Skin of body (tissue), 3 donors: ENCODE measurements at places on chromosomes 11 and 22. TPM values are rescaled to one million over a fixed set of nuclear protein-coding genes. Genes with fewer than 3 reads are reported as not detected.
A peak's percentile ranks its signal among the peaks of the same experiment; 100 is the strongest.

OR5A1 gene
- not detected for total RNA-seq

CATSPERZ gene
- 0.39 TPM for total RNA-seq

OR6A2 gene
- total RNA-seq = 0.20 TPM

PLAAT5 gene
- total RNA-seq = 8.2 TPM

CRYBA4 gene
- not detected for total RNA-seq

DCDC1 gene
- 0.89 TPM for total RNA-seq

GRCh38 chr11:27414644-27415043, 51.6 kb upstream of the CCDC34 start:
- no peak for DNase-seq

- DNase-seq = no peak
Observed at GRCh38 chr11:42462558-42463310, 849.1 kb upstream of the API5 start.

- no peak for DNase-seq
Observed at GRCh38 chr11:19838994-19839768, 126.5 kb downstream of the NAV2 start.

GRCh38 chr11:63745304-63746170, 23.0 kb downstream of the ZFTA start:
- DNase-seq = no peak

DNA sequence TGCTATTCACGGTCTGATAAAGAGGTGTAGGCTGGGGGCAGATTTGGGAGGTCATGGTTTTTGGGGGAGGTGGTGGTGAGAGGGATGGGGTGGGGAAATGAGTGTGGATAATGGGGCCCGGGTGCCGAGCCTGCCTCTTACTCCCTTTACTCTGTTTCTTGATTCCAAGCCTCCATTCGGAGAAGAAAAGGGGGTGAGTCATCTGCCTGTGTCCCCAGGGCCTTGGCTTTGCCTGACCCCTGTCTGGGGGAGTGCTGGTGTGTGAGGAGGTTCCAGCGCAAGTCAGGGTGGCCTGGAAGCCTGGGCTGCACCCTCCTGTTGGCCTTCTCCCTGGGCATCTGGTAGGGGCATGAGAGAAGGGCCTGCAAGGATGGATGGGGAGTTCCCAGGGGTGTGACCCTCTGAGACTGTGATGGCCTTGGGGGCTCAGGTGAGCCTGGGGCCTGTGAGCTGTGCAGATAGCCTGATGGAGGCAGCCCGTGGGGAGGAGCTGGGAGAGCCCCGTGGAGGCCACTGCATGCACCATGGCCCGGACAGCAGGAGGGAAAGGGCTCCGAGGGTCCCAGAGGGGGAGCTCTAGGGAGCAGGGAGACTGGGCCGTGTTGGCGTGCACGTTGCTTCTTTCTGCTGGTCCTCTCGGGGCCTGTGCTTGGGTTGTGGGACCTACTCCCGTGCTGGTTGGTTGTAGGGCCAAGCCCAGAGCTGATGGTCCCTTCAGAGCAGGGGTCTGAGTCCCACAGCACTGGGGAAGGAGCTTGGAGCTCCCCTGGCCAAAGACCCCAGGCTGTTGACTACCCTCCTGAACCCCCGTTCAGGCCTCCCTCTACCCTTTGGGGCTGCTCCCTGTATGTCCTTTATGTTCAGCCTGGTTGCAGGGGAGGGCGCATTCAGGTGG, 26.3 kb upstream of the ACR start:
- no peak for DNase-seq

- no peak for DNase-seq
Observed at GRCh38 chr11:86248609-86249008, 4.1 kb downstream of the EED start.

GRCh38 chr11:62133328-62134065, 9.7 kb downstream of the INCENP start:
- no peak for DNase-seq

GRCh38 chr11:70324376-70325115, 54.1 kb downstream of the PPFIA1 start:
- DNase-seq = no peak

DNA sequence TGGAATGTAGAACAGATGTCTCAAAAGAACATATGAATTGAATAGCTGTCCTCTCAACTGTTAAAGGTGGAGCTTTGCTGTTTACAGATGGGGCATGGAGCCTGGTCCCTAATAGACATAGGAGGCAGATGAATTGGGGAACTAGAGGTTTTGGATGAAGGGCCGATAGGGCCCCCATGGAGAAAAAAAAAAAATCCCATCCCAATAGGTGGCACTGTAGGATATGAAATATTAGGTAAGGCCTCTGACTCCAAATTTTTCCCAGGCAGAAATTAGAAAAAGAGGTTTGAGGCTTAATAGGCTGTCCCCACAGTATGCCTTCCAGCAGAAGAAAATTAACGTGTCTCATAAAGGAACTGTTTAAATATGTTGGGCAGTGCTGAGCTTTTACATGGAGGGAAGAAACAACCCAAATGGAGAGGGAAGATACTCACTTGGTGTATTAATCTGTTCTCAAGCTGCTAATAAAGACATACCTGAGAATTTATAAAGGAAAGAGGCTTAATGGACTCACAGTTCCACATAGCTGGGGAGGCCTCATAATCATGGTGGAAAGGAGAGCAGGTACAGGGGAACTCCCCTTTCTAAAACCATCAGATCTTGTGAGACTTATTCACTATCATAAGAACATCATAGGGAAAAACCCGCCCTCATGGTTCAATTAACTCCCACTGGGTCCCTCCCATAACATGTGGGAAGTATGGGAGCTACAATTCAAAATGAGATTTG, 30.1 kb upstream of the TMEM45B start:
- no peak for DNase-seq

GRCh38 chr11:43072096-43072495, 239.7 kb upstream of the API5 start:
- DNase-seq = no peak

DNA sequence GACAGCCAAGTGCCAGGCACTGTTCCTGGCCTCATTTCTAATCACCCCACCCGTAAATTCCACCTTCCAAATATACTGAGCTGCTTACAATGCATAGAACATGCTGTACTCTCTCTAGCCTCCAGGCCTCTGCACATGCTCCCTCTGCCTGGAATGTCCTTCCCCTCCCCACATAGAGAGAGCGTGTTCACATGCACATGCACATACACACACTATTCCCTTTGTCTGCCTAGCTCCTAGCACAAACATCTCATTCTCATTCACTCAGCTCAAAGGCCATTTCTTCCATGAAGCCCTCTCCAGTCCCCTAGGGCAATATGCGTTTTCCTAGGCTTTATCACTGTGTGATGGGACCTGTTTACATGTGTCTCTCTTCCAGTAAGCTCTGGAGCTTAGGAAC, 144.6 kb downstream of the WT1 start:
- DNase-seq = peak; percentile 57

DNA sequence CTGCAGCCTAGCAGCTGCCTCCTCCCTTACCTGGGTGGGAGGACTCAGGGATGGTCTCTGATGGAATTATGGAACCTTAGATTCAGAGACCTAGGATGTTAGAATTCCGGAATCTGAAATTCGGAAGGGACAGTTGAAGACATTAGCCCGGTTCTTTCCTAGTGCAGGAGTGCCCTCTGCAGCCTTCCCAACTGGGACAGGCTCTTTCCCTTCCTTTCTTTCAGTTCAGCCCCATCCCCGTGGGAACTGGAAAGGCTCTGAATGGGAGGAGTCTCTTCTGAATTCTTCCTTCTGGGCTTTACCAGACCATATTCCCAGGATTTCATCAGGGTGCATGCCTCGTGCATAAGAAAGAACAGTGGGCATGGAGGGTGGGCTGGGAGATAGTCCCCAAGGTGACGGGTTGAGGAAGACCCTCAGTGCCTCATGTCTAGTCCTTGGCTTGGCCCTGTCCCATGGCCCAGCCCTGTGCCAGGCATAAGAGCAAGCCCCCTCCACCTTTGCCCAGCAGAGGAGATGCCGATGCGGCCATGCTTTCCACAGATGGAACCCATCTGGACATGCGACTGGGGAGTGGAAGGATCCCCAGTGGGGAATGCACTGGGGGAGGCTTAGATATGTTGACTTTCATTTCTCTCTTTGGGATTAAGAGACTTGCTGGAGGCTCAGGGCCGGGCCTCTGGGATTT, 14.4 kb downstream of the DNAJB13 start:
- DNase-seq = no peak

- no peak for DNase-seq
Observed at GRCh38 chr11:107665018-107665417, 46.8 kb downstream of the SLN start.

- no peak for DNase-seq
Observed at GRCh38 chr11:11691296-11692151, 69.7 kb upstream of the GALNT18 start.

GRCh38 chr11:1748636-1749394, 1.6 kb downstream of the IFITM10 start:
- DNase-seq = no peak

GRCh38 chr11:75167617-75168016, 16.7 kb downstream of the SLCO2B1 start:
- no peak for DNase-seq

DNA sequence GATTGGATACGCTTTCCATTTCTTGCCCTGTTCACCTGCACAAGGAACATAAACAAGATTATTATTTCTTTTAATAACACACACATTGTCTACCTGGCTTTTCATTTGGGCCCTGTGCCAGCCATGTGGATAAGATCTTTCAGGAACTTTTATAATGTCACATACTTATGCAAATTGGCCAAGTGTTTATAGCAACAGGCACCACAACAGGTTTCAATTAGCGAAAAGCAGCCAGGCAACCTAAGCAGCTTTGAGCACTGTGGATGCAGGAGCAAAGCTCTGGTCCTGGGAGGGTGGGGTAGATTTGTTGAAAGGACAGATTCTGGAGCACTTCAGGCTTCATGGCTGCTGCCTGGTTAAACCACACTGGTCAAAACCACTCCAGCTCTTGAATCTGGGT, 217.4 kb downstream of the BARX2 start:
- DNase-seq = peak; percentile 24

DNA sequence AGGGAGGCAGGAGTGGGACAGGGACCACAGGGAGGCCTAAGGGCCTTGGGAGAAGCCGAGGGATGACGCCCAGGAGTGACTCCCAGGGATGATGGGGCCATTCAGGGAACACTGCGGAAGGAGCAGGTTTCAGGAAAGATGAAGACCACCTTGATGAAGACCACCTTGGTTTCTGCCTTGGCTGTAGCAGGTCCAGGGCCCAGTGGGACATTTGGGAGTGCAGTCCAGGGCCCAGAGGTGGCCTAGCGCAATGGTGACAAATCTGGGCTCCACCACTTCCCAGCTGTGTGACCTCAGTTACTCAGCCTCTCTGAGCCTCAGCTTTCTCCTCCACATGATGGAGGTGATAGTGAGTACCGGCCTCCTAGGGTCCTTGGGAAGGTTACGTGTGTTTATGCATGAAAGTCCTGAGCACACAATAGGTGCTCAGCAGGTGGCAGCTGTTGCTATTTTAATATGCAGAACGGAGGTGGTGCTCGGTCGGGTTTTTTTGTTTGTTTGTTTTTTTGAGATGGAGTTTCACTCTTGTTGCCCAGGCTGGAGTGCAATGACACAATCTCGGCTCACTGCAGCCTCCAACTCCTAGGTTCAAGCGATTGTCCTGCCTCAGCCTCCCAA, 770 bp downstream of the TSGA10IP start:
- DNase-seq = no peak

- DNase-seq = no peak
Observed at GRCh38 chr11:33147559-33147958, 13.7 kb downstream of the CSTF3 start.

DNA sequence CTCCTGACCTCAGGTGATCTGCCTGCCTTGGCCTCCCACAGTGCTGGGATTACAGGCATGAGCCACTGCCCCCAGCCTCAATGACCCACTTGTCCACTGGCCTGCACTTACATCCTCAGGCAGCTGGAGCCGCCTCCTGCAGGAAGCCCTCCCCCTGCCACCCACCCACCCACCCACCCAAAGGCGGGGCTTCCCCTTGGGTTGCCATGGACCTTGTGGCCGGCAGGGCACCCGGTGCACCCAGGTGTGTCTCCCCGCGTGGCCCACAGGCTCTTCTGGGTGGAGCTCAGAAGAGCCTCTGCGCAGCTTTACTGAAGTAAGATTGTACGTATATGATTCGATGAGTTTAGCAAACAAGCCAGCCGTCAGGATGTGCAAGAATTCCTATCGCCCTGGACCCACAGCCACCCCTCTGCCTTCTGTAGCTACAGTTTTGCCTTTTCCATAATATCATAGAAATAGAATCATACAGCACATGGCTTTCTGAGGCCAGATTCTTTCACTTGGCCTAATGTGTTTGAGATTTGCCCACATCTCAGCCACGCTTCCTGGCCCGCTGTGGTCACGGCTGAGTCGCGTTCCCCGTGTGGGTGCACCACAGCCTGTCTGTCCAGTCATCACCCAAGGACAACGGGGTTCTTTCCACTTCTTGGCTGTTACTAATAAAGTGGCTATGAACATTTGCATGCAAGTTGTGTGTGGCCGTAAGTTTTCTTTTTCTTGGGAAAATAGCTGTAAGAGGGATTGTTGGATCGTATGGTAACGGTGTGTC, 5.3 kb upstream of the BRSK2 start:
- DNase-seq = no peak

GRCh38 chr11:96306933-96307775, 35.8 kb downstream of the MAML2 start:
- DNase-seq = peak; percentile 93

GRCh38 chr11:118370774-118371173, 11.4 kb downstream of the UBE4A start:
- no peak for DNase-seq

- no peak for DNase-seq
Observed at GRCh38 chr11:35714882-35715627, 52.5 kb downstream of the TRIM44 start.

DNA sequence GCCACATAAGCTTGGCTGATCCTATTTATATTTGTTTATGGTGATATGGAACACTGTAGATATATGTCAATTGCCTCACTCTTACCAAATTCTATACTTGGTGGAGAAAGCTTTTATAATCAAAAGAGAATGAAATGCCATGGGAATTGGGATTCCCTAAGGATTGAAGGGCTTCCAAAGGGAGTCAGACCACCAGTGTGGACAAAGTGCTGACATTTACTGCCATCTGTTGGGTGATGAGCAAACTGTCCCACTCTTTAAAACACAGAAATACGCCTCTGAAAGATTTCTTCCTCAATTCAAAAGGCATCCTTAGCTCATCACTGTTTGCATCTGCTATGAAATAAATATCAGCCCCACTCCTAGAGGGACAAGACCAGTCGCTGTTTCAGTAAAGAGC, 7.1 kb downstream of the SLC1A2 start:
- no peak for DNase-seq

DNA sequence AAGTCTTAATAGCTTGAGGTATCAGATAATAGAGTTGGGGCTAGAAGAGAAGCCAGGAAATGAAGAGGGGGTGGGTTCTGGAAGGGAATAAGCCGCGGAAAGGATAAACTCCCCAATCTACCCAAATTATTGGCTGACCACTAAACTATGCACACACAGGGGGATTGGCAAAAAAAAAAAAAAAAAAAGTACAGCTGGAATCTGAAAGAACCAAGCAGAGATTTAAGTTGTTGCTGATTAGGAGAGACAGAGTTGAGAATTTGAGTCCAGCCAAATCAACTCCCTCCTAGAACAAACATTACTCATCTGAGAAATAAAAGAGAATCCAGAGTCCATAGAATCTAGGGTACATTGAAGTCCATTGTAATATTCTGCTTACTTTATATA, 134.9 kb downstream of the CCDC81 start:
- DNase-seq = peak; percentile 48
